ENCODE measurements at places on chromosomes 16 and 17.

- no peak for DNase-seq
Observed at GRCh38 chr17:49687878-49688491, 10.1 kb upstream of the SPOP start.

GRCh38 chr17:28887871-28888471 is 9.6 kb downstream of the FLOT2 start:
- DNase-seq: no peak

DNA sequence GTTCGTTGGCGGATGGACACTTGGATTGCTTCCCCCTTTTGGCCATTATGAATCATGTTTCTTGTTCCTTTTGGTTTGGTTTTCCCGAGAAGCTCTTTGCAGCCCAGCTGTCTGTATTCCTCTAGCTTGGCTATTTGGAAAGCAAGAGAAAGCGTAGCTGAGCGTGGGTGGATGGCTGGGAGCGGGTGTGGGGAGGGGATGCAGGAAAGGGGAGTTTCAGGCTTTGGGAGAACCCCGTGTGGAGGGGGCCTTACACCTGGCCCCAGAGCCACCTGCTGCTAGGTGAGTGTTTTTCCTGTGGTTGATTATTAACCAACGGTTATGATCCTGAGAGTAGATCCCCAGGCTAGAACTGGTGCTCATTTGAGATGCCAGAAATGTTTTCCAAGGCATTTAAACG is 103.7 kb downstream of the RAP1GAP2 start:
- DNase-seq: no peak

DNA sequence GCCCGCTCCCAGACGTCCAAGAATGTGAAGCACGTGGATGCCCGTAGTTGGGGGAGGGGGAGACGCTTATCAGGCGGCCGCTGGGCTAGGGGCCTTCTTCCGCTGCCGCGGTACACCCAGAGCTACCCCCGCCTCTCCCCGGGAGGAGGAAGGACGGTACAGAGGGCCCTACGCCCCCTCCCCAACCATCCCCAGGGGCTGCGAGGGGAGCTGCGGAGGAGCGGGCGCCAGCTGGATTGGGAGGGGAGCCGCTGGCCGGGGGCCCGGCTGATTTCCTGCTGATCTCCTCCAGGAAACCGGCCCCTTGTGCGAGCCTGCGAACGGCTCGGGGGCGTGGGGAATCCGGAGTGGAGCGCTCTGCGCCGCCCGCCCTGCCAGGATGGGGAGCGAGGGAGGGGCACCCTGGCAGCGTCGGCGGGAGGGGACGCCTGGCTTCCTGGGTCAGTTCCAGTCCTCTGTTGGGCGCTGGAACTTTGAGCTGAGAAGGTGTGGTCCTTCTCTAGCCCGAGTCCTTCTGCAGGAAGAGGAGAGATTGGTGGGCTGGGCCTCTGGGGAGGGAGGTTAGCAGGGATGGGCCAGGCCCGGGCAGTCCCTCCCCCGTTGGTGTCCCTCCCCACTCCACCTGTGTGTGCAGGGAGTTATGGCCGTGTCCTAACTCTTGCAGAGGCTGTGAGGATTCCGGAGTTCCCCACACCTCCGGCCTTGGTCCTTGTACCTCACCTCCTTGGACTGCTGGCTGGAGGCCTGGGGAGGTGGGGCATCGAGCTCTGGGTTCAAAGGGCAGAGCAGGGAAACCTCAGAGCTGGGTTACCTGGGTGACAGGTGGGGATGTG is 19.2 kb downstream of the GJD3 start:
- no peak for DNase-seq

GRCh38 chr17:32697728-32698625 is 178.9 kb downstream of the MYO1D start:
- no peak for DNase-seq

- no peak for DNase-seq
Observed at GRCh38 chr16:4682616-4683254, 10.6 kb upstream of the NUDT16L1 start.

- no peak for DNase-seq
Observed at GRCh38 chr16:4190086-4190485, 51.8 kb downstream of the SRL start.

DNA sequence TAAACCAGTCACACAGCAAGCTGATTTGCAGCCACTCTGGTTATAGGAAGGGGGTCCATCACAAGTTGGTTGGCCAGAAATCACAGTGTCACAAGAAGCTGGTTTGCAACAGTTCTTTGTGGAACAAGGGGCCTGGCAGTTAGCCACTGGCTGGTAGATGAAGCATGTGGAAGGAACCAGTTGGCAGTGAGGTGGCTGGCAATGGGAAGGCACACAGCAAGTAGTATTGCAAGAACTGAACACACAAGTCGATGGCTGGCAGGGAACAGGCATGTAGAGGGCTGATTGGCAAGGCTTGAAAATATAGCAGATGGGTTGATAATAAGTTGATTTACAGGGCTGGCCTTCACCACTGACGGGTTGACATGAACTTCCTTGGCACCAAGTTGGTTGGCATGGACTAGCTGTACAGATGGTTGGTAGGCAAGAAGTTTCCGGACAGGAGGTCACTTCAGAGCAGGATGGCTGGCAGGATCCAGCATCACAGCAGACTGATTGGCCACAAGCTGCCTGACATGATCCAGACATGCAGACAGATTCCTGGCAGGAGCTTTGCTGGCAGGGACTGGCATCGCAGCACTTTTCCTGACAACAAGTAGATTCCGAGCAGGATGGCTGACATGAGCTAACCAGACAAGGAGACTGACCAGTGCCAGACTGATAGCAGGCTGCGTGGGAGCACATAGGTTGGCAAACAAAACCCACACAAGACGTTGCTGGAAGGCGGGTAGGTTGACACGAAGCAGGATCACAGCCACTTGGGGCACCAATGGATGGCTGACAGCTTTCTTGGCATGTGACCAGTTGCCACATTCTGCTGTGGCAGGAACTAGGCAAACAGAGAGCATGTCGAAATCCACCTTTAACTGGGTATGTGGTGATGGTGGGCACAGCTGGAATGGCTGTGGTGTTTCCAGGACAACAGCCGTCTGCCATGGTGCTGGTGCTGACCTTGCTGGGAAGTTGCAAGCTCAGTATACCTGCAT is at the start of gene KRTAP29-1:
Gene KRTAP29-1, minus strand, starts transcription at position 936 of the 986 bp plus-strand sequence. Its CDS starts 0 bp downstream, at position 936.
- DNase-seq: no peak

DNA sequence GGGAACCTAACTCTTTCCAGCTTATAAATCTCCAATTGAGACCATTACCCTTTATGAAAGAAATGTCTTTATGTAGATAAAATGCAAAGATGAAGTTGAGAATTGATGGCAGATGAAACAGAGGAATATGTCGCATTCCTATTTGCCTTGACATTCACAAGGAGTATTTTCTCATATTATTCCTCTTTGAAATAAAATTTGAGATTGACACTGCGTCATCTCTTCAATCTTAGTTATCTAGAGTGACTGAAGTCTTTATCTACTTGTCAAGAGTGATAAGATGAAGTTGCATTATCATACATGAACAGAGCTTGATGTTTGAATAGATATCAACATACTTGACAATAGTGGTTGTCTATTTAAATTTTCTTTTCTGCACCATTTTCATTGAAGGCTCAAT is 574.4 kb upstream of the SOX9 start:
- DNase-seq: no peak

DNA sequence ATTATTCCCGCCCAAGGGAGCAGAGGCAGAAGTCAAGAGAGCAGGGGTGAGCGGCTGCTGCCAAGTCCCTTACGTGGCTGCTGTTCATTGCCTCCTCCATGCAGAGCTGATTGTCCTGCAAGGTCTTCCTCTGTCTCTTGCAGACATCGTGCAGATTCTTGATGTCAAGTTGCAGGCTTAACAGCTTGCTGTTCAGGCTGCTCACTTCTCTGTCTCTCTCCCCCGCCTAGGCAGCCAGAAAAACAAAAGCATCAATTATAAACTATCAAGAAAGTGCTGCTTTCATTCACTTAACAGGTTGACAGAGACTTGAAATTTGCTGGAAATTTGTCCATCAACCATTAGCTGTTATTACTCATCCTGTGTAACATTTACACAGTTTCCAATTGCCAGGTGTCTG is 7.3 kb downstream of the PMFBP1 start:
- no peak for DNase-seq

- DNase-seq: no peak
Observed at GRCh38 chr17:44360144-44360533, 3.5 kb downstream of the FAM171A2 start.

GRCh38 chr16:87704754-87705353 is 60.9 kb downstream of the KLHDC4 start:
- DNase-seq: no peak

- DNase-seq: no peak
Observed at GRCh38 chr16:81500833-81501521, 56.4 kb downstream of the CMIP start.

GRCh38 chr16:78607465-78607864 is 508.0 kb downstream of the WWOX start:
- no peak for DNase-seq

DNA sequence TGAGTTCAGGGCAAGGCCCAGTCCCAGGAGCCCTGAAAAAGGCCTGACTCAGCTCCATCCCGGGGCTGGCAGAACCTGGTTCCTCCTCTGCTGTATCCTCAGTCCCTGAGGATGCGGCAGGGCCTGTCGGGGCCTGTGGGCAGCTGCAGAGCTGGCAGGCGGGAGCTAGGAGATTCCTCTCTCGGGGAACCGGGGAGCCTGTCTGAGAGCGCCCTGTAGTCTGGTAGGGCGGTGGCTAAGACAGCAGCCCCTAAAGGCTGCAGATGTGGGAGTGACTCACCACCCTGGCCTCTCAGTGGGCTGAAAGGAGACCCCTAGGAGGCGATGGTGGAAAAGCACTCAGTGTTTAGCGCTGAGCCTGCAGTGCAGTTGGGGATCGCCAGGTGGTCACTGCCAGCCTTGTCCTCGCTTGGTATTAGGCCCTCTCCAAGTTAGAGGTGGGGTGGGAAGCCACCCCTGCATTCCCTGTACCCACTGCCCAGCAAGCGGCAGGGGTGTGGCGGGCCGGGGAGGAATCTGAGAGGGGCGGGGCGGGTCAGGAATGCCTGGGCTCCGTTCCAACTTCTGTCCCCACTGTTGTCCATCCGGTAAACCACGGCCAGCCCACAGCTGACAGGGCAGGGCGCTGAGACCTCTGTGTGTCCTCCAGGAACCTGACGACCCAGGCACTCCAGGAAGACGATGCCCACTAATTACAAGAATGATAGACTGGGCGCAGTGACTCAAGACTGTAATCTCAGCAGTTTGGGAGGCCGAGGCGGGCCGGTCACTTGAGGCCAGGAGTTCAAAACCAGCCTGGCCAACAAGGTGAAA is 29.5 kb upstream of the CDH1 start:
- DNase-seq: no peak

DNA sequence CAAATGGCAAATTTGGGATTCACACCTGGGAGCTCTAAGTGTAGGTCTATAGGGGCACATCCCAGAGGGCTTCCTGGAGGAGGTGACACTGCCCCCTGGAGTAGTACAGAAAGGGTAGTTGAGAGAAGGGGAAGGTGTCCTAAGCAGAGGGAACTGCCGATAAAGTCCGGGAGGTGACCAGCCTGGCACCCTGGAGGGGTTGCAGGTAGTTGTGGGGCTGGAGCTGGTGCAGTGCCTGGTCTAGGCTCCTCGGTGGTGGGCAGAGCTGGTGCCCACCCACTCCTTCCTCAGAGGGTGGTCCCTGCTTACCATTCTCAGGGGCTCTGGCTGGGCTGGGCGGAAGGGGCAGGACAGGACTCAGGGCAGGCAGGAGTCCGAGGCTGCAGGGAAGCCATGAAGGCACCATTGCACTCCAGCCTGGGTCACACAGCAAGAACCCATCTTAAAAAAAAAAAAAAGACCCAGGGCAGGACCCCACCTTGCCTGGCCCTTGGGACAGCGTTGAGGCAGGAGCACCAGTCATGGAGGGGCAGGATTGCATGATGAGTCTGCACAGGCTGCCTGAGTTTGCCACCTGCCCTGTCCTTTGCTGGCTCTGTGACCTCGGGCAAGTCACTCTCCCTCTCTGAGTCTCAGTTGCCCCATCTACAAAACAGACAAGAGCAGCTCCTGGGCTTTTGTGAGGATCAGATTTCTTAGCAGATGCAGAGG is 43.8 kb downstream of the LAT start:
- DNase-seq: no peak

- DNase-seq: no peak
Observed at GRCh38 chr16:71895679-71896365, 491 bp downstream of the IST1 start.

DNA sequence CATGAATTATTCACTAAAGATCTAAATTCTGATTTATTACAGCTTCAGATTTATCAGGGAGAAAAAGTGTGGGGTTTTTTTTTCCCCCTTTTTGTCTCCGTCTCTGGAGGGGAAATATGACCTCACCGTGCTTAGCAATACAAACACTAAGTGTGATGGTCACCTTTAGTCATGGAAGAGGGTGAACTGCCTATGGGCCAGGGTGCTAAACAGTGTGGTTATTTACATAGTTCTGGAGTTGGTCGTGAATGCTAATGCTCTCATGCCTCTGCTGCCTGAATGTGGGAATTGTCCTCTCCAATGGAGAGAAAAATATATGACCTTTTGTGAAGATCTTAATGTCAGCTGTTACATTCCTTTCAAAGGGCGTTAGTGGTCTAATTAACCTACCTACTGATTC is 44.8 kb upstream of the MSI2 start:
- DNase-seq: no peak

DNA sequence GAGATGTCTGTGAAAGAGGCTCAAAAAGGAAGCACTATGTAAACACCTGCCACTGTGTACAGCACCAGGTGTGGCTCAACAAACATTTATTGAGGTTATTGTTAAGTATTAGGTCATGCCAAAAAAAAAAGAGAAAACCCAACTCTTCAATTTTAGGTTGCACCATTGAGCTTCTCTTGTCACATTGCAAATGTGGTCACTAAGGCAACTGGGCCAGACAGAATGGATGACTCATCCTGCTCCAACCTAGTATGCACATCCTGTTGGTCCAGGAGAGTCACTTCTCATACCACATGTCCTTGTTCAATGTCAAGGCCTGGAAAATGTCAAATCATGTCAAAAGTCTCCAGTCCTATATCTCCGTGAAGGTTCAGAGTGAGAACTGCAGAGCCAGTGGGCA is 25.0 kb downstream of the HOXB1 start:
- DNase-seq: no peak

- no peak for DNase-seq
Observed at GRCh38 chr17:77493901-77494663, 353.3 kb downstream of the SEC14L1 start.

GRCh38 chr17:79619636-79620206 is 8.9 kb upstream of the RBFOX3 start:
- DNase-seq: no peak

DNA sequence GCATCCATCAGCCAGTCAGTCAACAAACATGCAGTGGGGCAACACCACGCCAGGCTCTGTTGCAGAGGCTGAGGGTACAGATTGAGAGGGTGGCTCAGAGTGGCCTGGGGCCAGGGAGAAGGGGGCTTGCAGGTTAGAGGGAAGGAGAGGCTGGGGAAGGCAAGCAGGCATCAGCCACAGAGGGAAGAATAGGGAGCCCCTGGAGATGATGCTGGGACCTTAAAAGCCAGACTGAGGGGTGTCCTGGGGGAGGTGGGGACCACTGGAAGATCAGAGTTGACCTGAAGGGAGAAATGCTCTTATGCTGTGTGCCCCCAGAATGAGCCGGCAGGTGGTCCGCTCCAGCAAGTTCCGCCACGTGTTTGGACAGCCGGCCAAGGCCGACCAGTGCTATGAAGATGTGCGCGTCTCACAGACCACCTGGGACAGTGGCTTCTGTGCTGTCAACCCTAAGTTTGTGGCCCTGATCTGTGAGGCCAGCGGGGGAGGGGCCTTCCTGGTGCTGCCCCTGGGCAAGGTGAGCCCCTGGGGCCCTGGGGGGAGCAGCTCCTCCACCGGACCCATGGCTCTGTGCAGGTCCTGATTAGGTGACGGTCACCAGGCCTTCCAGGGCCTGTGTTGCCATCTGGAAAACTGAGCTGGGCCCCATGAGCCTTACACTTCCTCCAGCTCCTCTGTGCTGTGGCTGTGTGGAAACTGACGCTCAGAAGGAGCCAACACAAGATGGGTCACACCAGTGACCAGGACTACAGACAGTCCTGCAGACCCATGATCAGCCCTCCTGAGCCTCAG is 1.7 kb downstream of the CORO1A start:
- no peak for DNase-seq

All from brain pericyte (primary cell).